ENCODE measurements at places on chromosomes 16 and 17. TPM values are rescaled to one million over a fixed set of nuclear protein-coding genes. Genes with fewer than 3 reads are reported as not detected.

Gene HIC1
- 49.4 TPM for total RNA-seq

Gene CDH13
- not detected for total RNA-seq

Gene RHBDL1
- 1.2 TPM for total RNA-seq

Gene UBALD2
- 184 TPM for total RNA-seq

Gene TP53TG3B
- total RNA-seq = not detected

Gene CRYBA1
- total RNA-seq = not detected

Gene ZNF385C
- total RNA-seq = 0.16 TPM

DNA sequence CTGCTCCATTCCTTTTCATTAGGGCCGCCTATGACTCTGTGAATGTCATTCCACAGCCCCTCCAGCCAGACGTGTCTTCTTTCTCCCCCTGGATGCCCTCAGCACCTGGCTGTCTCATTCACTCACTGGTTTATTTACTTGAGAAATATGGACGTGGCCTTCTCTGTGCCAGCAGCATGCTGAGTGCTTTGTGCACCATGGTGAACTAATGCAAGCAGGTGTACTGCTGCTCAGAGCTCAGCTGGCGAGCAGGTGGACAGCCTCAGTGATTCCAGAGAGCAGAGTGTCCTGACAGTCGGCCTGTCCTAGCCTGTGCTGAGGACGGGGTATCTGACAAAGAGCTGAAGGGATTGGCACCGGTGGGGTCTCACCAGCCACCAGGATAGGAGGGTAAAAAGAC, 96.7 kb downstream of the GNAO1 start:
- no peak for DNase-seq

DNA sequence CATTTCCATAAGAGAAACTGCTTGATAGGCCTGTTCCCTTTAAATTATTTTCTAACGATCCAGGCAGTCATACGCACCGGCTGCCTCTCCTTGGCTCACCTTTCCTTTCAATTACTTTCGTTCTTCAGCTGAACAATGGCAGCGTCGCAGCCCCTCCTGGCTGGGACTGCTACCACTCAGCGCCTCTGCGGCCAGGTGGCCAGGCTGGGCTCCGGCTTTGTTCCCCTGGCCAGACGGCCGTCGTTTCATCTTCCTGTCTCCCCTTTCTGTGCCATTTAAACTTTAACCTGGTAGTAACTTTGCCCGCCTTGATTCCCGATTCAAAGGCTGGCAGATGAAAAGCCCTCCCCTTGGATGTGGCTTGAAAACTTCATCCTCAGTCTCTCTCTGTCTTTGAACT, 79.0 kb downstream of the C16orf78 start:
- DNase-seq = no peak

DNA sequence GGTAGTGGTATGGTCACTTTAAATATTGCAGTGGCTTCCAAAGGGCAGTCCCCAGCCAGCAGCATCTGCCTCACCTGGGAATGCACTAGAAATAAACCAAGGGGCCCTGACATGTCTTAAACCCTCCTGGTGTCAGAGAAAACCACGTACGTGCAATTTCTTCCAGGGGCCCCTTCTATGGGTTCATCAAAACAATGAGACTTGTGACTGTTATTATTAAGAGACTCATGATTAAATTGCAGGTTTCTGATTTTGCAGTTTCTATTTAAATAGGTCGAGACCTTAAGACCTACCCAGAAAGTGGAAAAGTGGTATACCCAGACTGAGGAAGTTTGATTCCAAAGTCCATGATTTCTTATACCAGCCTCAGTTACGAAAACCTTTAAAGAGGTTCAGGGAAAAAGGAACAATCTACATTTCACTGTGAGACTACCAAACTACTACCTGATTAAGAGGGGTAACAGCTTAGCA, 746 bp upstream of the POLG2 start:
- no peak for DNase-seq

GRCh38 chr16:89988951-89989350, 30.3 kb downstream of the DBNDD1 start:
- DNase-seq = no peak

- DNase-seq = peak; percentile 68
These were observed 7.8 kb upstream of the TEX2 start for GRCh38 chr17:64270885-64271284.

DNA sequence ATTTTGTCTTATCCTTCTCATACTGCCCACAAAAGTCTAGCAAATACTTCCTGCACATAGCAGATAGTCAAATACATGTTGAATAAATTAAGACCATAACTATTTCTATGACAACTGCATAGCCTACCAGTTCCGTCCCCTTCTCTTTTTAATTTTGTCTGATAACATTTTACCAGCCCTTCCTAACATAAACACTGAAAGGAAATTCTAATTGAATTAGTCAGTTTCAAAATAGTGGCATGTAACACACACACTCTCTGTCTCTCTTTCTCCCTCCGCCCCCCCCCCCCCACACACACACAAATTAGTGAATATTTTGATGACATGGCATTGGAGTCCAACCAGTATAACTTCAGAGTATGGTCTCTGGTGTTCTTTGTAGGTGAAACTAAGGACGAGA, 41.8 kb downstream of the TNRC6C start:
- no peak for DNase-seq

DNA sequence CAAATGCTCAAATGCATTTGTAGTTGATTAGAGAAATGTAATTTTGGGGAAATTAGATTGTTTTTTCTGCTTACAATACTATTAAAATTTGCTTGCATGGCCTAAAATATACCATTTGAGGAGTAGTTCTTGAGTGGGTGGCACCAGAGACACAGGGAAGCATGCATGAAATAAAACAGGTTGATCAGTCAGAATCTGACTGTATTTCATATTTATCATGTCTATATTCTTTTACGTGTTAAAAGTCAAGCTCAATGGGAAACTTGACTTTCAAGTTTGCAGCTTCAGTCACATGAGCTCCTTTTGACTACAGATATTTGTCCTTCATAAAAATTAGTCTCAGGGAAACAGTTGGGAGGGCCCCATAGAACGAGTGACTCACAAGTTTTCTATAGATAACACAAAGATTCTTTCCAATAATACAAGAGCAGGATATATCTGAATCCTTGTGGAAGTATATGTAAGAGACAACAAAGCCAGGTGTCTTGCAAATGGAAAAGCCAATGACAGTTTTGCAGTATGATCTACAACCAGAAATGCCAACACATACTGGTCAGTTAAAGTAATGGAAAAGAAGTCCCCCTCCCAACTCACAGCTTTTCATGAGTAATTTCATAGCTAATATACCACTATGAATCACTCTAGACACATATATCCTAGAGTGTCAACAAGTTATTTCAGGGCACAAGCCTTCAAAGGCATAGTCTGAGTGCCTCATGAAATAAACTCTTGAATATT, 42.2 kb upstream of the CORO6 start:
- no peak for DNase-seq

- DNase-seq = no peak
These were observed 27.6 kb upstream of the CCL1 start for GRCh38 chr17:34390649-34391048.

DNA sequence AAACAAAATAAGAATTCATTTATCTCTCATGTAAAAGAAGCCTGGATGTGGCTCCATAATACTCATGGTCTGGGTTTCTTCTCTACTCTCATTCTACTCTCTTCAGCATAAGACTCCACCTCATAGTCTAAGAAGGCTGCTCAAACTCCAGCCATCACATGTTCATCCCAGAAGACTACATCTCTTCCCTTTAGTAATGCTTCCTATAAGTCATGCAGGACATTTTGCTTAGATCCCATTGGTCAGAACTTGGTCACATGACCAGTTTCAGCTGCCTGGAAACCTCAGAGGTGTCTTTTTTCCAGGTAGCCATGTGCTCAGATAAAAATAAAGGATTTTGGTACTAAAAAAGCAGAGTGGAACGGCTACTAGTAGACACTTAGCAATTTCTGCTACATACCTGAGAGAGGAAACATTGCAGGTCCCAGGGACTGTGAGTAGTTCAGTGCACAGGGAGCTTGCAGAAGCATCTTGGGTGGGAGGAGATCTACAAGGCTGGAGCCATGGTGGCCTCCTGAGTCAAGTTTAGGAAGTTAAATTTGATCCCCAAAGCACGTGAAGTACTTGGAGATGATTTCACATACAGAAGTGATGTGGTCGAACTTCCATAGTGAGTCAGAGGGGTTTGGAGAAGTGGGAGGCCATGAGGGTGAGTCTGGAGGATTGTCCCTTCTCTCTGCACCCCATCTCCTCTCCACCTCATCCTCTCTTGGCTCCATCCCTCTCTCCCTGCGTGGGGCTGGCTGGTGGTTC, 110.2 kb downstream of the CCDC182 start:
- no peak for DNase-seq

- DNase-seq = peak; percentile 84
These were observed 42.7 kb downstream of the DYNLRB2 start for GRCh38 chr16:80583466-80583865.

- peak; percentile 80 for DNase-seq
These were observed 415 bp downstream of the XYLT1 start for GRCh38 chr16:17470182-17470907.

DNA sequence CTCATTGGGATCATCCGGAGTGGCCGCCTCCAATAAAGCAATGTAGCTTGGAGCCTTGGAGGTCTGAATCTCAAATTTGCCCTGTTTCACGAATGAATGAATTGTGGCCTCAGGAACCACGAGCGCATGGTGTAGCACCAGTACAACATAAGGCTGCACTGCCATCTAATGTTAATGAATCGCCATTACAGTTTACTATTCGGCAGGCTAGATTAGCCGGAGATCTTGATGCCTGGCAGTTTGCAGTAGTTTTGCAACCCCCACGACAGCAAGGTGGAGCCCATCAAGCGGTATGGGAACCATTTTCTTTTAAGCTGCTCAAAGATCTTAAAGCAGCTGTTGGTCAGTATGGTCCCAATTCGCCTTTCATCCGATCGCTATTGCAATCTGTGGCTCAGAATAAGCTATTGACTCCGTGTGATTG, 18.8 kb downstream of the ALOX15B start:
- peak; percentile 84 for DNase-seq

GRCh38 chr17:39979016-39979670, 1.5 kb upstream of the PSMD3 start:
- no peak for DNase-seq

Measured in activated CD4-positive, alpha-beta T cell treated with anti-CD3 and anti-CD28 coated beads, Interleukin-2, amount 10 ng/mL, durations not matched to agents 24 days and 14 days (primary cell).